ENCODE measurements at places on chromosomes 16 and 17.

DNA sequence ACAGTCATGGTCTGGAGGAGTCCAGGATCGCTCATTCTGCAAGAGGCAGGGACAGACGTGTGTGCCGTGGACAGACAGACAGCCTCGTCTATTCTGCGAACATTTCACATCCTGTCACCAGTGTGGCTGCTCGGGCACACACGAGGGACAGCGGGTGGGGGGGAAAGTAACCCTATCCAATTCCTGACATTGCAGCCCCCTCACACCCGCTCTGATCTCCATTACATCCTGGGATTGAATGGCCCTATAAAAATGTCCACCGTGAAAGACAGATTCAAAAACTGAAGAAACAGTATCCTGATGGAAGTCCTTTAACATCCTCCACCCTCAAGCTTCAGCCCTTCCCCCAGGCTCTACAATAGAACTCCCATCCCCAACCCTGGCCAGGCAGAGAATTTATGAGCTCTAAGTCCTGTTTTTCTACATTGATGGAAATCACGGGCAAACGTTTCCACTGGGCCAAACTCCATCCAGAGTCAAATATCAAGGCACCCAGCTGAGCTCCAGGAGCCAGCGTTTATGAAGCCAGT, 39.4 kb downstream of the HS3ST3A1 start:
- no peak for DNase-seq

DNA sequence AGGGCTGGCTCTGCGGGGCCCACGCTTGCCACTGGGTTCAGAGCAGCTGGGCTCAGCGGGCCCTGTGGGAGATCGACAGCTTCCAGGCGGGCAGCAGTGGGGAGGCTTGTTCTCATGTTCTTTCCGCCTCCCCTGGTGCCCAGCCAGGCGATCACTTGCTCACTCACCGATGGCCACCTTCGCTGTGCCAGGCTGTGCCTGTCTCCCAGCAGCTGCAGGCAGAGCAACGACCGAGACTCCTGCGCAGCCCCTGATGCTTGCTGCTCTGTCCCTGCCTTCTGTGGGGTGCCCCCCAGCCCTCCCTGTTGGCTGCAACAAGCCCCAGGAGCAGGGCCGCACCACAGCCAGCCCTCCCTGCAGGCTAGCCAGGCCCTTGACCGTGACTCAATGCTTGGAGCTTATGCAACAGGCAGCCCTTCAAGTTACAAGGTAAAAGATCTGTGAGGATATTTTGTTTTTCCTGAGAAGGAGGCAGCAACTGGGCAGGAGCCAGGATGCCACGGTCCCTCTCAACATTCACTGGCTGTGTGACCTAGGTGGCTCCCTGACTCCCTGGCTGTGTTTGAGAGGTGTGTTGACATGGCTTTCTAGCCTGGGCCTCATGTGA, 9.6 kb upstream of the SPNS2 start:
- no peak for DNase-seq

GRCh38 chr17:2695961-2696760, 15.4 kb downstream of the CLUH start:
- DNase-seq, result no peak

DNA sequence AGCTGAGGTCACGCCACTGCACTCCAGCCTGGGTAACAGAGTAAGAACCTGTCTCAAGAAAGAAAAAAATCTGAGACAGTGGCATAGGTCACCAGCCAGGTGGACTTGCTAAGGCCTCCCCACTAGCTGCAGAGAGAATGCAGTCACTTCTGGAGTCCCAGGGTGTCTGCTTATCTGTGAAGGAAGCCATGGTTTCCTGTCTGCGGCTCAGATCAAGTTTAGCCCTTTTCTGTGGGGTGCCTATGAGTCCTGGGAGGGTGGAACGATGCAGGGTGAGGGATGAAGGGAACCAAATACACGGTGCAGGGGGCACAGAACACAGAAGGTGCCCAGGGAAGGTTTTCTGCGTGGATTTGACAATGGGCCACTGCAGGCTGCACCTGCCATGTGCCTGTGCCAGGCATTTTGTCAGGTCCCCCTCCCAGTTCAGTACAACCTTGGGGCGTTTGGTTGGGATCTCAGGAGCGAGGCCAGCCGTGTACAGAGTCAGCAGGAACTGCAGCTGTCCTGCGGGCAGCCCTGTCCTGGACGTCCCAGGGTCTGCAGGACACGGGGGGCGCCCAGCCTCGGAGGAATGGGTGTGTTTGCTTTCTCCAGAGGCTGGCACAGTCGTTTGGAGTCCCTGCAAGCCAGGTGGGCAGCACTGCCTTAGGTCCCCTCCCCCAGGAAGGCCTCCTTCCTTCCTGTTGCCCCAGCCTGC, 41.8 kb downstream of the RAB11FIP4 start:
- no peak for DNase-seq

- no peak for DNase-seq
Measured at GRCh38 chr16:25030420-25031131, 15.4 kb upstream of the ARHGAP17 start.

DNA sequence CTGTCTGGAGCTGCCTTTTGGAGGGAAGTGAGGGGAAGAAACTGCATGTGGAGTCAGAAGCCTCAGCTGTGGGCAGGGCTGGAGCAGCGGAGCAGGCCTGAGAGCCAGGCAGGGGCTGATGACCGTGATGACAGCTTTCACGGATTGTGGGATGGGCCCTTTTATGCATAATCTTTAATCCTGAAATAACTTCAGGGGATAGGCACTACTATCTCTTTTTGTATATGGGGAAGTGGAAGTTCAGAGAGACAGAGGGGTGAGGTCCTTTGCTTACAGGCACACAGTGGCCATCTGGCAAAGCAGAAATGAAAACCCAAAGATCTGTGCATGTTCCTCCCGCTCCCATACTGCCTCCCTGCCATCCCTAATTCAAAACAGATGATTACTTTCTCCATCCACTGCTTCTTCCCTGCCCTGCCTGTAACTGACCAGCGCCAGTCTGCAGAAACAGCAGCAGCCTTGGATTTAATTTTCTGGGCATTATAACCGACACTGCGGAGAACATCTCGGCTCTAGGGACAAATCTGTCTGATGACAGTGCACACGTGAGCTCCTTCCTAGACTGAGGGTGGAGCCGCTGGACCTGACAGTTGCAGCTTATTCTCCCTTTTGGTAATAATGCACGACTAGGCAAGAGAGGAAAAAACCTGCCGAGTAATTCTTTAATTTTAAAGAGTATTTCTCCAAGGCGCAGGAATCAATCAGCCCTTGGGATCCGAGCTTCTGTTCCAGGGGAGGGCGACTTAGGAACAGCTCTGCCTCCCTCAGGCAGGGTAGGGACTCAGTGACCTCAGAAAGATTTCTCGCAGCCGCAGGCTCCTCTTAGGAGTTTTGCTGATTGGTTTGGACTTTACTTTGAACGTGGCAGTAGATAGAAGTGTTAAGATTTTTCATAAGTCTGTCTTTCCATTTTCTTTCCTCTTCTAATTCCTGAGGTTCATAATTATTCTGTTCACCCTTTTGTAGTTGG, 95.4 kb downstream of the UTP18 start:
- no peak for DNase-seq

Measured in NCI-H2107 (cell line).